ENCODE measurements at places on chromosomes 4 and X.

DNA sequence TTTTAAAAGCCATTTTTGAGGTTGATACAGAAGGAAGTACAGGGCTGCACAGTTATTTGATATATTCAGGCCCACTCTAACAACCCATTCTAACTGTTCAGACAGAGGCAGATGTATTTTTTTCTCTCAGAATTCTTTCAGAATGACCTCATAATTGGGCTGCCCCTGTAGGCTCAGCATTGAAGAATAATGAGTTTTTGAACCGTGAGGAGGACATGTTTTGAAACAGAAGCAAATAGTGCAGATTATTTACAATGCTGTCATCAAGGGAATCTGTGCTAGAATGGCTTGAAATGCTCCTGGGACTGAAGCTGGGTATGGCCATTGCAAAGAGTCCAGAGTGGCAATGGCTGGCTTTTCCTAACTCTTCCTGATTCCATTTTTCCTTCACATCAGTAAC, 158.1 kb downstream of the SOX3 start:
- peak; percentile 18 for DNase-seq

GRCh38 chr4:36979533-36979932, 265.0 kb upstream of the NWD2 start:
- DNase-seq, result no peak

DNA sequence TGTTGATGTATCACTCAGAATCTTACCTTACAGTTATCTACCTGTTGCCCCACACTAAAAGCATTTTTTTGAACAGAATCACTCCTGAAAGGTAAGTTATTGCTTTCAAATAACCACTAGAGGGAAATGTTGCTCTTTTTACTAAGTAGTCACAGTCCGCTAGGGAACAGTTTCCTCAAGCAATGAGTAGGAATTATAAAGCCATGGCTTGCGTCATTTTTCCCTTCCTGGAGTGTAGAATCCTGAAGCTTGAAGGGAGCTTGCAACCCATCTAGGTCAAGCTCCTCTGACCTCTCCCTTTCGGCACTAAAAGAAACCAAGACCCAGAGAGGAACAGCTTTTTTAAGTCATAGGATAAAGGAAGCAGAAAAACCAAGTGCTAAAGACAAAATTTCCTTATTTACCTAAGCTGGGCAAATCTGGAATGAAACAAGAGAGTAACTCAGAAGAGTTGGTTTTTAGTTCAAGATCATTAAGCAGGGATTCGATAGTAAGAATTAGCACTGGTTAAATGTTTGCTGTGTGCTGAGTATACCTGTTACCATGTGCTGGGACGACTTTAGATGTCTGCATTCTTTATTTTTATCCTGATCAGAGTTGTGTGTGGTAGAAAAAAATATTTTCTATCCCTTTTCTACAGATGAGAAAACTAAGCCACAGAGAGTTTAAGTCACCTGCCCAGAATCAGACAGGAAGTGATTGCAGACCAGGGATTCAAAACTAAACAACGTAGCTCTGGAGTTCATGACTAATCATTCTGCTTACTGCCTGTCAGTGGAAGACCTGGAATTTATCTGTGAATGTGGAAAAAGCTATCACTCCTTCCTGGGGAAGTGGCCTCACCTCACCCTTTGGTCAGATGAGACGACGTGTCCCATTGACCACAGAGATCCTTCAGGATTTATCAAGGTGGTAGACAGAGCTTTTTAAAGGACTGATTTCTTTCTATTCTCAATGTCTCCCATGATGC, 631.5 kb downstream of the RAB28 start:
- peak; percentile 81 for DNase-seq

DNA sequence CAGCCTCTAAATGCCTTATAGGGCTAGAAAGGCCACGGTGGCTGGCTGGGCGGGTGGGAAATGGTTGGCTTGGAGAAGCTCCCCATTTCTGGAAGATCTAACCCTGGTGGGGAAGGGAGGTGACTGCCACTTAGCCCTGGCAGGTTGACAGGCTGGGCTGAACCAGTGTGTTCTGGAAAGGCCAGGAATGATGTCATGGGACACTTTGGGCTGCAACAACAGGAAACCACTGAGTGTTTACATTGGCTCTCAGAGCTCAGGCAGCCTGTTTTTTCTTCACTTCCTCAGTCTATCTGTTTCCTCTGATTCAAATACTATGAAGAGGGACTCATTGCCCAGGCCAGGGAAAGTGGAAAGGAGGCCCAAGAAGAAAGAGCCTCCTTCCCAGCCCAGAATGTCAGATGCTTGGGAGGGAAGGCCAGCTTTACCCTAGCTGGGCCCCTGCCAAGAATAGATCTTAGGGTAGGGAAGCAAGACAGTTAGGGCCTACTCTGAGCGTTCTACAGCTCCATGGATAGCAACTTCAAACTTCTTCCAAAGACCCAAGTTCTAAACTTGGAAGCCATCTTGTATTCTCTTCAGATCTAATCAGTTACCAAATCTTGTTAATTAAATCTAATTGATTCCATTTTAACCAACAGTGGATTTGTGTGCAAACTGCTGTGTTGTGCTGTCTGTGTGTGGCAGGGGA, 65.8 kb upstream of the MSN start:
- peak; percentile 65 for DNase-seq

DNA sequence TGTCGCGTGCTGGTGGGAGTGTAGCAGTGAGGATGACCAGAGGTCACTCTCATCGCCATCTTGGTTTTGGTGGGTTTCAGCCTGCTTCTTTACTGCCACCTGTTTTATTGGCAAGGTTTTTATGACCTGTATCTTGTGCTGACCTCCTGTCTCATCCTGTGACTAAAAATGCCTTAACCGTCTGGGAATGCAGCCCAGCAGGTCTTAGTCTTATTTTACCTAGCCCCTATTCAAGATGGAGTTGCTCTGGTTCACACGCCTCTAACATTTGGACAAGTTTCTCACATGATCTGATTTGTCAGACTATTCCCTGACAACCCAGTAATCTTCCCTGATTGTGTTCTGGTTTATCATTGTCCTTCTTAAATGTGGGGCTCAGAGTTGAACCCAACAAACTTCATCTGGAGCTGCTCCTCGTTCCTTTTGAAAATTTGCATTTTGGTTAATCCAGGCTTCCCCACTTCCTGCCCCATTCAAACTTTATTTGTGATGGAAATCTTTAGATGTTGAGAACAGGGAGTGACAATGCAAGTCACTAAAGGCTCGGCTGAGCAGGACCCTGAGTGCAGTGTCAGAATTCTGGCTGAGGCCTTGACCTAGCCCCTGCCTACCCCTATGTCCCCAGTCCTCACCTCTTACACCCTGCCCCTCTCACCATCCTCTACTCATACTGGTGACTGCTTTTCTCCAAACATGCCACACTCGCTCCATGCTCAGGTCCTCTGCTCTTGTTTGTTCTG, 226.8 kb downstream of the STIM2 start:
- peak; percentile 17 for DNase-seq

DNA sequence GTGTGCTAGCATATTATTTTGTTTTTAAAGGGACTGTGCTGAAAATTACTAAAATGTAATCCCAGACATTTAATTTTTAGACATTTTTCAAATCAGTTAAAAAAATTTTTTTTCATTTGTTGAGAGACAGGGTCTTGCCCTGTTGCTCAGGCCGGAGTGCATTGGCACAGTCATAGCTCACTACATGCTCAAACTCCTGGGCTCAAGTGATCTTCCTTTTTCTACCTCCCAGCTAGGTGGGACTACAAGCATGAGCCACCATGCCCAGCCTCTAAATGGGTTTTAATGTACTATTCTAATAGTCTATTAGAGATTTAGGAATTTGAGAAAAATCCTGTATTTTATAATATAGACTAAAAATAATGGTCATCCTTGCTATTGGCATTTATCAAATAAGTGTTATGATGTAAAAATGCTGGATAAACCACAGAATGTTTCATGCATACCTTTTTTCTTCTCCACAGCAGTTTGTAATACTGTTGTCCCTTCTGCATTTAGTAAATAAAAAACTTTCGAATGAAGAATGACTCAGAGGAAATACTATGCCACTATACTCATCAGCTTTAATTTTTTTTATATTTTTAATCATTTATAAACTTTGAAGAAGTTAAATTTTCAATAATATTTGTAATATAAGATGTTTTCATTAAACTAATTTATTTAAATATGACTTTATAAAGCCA, 29.9 kb downstream of the CPEB2 start:
- peak; percentile 46 for DNase-seq

DNA sequence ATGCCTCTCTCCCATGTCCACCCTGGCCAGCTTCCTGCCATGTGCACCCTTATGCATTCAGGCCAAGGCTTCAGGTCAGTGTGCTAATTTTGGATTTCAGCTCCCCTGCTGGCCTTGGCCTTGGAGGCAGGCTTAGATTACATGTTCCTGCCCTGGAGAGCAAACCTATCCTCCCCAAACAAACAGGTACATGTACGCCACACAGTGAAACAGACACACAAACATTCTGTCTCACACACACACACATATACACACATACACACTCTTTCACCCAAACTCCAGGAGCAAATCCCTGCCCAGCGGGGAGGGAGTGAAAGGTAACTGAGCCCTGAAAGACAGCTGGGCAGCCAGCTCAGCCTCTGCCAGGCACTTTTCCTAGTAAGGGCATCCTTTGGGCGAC, 62.7 kb upstream of the ARHGAP36 start:
- no peak for DNase-seq

DNA sequence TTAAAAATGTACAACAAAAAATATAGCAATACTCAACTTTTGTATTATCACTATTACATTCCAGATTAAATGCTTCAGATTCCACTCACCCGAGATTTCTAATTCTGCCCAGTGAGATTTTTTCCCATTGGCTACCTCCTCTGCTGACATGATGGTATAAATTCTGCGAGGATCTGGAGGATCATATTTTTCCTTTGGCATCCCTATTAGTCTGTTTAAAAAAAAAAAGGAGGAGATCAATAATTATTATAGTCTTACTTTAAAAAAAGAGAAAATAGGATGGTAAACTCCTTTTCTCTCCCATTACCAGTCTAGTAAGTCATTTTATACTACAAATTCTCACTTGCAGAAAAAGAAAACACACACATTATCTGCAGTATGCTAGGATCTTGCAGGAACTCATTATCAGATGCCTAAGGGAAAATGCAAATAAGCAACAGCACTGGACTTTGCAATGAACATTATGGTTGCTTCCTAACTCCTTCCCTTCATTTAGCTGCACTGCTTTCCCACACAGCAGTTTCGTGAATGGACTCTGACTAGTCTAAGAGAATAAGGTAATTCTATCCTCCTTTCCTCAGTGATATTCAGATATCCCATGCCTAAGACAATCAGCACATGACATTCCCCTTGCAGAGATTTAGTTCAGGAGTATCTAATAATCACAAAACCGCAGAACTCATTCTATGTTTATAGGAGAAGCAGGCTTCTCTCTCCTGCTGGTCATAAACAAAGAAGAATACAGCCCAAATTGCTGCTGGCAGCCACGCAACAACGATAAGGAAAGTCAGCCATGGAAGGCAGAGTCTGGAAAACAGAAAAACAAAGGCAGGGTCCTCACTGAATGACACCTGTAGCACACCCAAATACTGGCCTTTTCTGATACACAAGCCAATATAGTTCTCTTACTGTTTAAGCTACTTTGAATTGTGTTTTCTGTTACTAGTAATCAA, 42.7 kb downstream of the CNOT6L start:
- DNase-seq, result no peak

- no peak for DNase-seq
These were observed 14.1 kb upstream of the TMEM131L start for GRCh38 chr4:153451911-153452657.

DNA sequence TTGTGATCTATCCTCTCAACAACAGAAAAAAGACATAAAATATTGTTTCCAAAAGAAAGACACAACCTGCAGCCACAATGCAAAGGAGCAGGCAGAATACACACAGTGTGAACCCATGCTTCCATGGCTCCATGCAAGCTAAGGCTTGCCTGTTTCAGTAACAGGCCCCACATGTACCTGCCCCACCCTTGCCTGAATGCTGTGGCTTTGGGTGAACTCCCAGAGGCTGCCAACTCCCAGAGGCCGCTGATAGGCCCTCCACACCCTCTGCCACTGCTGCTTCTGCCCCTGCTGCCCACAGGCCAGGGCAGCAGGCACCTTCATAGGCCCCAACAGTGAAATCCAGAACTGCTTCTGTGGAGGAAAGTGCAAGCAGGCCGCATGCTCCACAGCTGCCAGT, 313.9 kb downstream of the CHIC1 start:
- DNase-seq, result peak; percentile 72

DNA sequence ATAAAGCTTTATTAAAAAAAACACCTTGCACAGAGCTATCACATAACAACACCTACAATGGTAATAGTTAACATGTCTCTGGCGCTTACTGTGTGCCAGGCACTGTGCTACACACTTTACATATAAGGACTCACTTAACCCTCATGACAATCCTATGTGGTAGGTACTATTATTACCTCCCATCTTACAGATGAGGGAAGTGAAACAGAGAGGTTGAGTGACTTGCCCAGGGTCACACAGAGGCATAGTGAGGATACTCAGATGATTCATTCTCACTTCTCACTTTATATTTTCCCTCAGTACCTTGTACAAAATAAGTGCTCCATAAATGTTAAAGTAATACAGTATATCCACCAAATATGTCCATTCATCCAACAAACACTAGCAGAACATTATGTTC, 43.4 kb upstream of the IQSEC2 start:
- no peak for DNase-seq

- DNase-seq, result no peak
These were observed 34.4 kb upstream of the HMX1 start for GRCh38 chr4:8905773-8906667.

GRCh38 chrX:46408553-46409407, 136.4 kb downstream of the ZNF674 start:
- DNase-seq, result peak; percentile 61

DNA sequence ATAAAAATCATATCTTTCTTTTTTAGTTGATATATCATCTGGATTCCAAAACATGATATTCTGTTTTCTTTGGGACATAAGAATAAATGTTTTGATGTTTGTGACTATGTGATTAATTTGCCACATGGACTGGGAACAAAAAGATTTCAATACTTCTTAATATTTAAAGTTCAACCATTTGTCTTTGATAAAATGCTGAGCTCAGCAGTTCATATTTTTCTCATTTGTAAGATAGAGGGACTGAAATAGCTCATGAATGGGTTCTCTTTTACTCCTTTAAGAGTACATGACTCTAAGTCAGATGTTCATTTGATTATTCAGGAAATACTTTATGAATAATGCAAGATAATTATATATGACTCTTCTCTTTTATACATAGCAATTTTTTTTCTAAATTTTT, 205.9 kb upstream of the FAM47A start:
- DNase-seq, result no peak

GRCh38 chrX:129686422-129686948, 31.7 kb upstream of the APLN start:
- DNase-seq, result no peak

DNA sequence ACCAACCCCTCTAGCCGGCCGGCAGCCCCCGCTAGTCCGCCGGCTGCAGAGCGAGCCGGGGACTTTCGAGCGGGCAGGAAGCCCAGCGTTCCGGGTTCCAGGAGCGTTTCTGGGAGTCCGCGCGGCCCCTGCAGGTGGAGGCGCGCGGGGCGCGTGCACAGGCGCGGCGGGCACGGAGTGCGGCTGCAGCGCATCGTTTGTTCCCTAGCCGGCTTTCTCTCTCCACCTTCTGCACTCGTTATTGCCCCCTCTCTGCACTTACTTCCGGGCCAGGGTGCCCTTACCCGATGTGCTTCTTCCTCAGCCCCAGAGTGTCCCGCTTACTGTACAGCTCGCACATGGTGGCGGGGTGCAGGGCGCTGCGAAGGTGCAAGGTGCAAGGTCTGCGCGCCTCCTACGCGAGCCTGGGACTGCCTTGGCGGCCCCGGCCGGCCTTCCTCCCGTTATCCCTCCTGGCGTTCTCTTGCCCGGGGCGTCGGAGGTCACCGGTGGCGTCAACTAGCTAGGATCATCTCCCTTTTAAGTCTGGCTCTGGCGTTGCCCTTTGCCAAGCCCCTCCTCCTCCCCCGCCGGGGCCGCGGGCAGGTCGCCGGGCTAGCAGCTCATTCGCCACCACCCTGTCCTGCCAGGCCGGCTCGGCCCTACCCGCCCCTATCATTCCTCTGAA, at the start of gene ETNPPL:
TSS of gene ETNPPL (minus strand) at position 495 of the 667 bp plus-strand sequence. CDS start at position 340, 155 bp downstream.
- no peak for DNase-seq

All from epithelial cell of esophagus (primary cell).